ENCODE measurements at places on chromosomes 7 and 10. TPM values are rescaled to one million over a fixed set of nuclear protein-coding genes. Genes with fewer than 3 reads are reported as not detected.
A peak's percentile ranks its signal among the peaks of the same experiment; 100 is the strongest.

The IKZF1 gene
- 50.2 TPM for total RNA-seq

The FXYD4 gene
- total RNA-seq = 1.0 TPM

The DDX21 gene
- total RNA-seq = 36.8 TPM

The SKAP2 gene
- total RNA-seq = 61.0 TPM

The AKR1C4 gene
- total RNA-seq = not detected

The GATA3 gene
- 2.5 TPM for total RNA-seq

The PRPS1L1 gene
- not detected for total RNA-seq

The EBLN1 gene
- not detected for total RNA-seq

The ITGB8 gene
- 14.2 TPM for total RNA-seq

The HTRA1 gene
- total RNA-seq = 124 TPM

The PKD1L1 gene
- total RNA-seq = 0.52 TPM

GRCh38 chr10:124691002-124691401 is 53.2 kb downstream of the FAM53B start:
- no peak for DNase-seq

DNA sequence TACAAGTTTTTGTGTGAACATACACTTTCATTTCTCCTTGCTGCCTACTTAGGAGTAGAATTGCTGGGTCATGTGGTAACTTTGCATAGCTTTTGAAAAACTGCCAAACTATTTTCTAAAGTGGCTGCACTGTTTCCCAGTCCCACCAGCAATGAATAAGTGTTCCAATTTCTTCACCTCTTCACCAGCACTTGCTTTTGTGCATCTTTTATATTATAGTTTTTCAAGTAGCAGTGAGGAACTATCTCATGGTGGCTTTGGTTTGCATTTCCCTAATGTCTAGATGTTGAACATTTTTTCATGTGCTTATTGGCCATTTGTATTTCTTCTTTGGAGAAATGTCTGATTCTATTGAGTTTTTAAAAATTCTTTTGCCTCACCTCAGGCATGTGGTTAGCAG is 229.9 kb upstream of the TCF7L2 start:
- DNase-seq = no peak

- no peak for DNase-seq
These were observed 803 bp downstream of the RAPGEF5 start for GRCh38 chr7:22356010-22356691.

DNA sequence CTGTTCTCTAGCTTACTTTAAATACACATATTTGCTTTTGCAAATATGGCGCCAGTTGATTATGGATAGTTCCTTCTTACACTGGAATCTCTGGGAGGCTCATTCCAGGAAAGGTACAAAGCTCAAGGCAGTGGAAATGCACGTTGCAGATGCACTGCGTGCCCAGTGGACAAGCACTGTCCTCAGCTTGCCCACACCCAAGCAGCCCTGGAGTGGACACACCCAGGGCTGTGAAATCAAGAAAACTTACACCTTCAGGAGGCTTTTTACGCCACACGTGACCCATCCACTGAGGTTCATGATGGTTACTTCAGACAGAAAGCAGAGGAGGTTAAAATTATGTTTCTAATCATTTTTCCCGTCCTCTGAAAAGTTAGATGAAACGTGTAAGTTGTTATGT is 248.5 kb downstream of the VTI1A start:
- no peak for DNase-seq

- DNase-seq = peak; percentile 14
These were observed 102.0 kb upstream of the GLI3 start for GRCh38 chr7:42338916-42339540.

- no peak for DNase-seq
These were observed 28.2 kb upstream of the ZNF32 start for GRCh38 chr10:43676901-43677300.

DNA sequence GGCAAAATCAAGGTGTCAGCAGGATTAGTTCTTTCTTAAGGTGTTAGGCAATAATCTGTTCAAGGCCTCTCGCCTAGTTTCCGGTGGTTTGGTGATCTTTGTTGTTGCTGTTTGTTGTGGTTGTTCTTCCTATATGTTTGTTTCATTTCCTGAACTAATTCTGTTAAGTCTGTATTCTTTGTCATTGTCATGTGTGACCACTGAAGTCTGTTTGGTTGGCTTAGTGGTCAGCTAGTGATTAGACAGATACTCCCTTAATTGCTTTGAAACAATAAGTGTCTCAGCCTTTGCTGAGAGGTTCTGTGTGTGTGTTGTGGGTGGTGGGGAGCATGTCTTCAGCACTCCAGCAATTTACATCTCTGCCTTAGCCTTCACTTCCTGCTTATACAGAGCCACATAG is 46.0 kb downstream of the ABCC2 start:
- DNase-seq = no peak

DNA sequence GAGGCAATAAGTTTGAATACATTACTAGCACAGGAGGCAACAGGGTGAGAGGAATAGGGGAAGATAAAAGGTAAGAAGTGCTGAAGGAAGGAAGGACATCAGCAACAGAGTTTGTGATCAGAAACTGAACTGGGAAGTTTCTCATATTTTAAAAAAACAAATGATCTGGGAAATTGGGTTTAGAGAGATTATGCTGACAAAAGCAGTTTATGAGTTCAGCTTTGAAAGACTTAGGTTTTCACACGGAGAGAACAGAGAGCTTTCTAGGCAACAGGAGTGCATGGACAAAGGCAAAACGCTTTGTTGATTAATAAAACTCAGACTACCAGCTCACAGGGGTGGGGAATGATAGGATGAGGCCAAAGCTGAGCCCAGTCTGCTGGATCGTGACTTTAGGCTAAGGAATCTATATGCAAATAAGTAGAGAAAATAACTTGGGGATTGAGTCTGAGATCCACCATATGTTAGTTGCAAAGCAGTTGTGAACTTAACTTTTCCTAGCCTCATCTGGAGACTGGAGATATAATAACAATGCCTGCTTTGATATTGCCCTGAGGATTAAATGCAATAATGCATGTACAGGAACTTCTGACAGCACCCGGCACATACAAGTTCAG is 4.2 kb downstream of the OSBPL3 start:
- DNase-seq = no peak

DNA sequence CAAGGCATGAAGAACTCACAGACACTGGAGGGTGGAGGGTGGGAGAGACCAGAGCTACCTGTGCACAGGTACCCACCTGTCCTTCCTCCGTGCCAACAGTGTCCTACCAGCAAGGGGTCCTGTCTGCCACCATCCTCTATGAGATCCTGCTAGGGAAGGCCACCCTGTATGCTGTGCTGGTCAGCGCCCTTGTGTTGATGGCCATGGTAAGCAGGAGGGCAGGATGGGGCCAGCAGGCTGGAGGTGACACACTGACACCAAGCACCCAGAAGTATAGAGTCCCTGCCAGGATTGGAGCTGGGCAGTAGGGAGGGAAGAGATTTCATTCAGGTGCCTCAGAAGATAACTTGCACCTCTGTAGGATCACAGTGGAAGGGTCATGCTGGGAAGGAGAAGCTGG is 21.8 kb downstream of the PRSS2 start:
- DNase-seq = no peak

DNA sequence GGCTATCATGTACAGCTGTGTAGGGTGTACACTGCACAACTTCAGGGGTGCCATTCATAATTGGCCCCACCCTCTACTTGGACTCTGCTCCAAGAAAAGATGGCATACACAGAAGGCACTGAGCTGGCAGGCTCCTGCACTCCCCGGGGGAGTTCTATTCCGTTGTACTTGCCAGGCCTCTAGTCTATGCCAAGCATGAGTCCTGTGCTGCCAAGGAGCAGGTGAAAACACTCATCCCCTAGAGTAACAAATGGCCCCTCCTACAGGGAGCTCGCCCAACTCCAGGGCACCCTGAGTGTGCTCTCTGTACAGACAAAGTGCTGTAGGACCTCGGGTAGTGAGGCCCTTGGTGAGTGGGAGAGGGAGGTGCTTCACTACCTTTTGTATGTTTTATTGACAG is 127.2 kb downstream of the SLIT1 start:
- DNase-seq = peak; percentile 46

- no peak for DNase-seq
These were observed 215.2 kb upstream of the MKLN1 start for GRCh38 chr7:131112431-131112830.

- DNase-seq = no peak
These were observed 8.2 kb downstream of the TWIST1 start for GRCh38 chr7:19109000-19109946.

DNA sequence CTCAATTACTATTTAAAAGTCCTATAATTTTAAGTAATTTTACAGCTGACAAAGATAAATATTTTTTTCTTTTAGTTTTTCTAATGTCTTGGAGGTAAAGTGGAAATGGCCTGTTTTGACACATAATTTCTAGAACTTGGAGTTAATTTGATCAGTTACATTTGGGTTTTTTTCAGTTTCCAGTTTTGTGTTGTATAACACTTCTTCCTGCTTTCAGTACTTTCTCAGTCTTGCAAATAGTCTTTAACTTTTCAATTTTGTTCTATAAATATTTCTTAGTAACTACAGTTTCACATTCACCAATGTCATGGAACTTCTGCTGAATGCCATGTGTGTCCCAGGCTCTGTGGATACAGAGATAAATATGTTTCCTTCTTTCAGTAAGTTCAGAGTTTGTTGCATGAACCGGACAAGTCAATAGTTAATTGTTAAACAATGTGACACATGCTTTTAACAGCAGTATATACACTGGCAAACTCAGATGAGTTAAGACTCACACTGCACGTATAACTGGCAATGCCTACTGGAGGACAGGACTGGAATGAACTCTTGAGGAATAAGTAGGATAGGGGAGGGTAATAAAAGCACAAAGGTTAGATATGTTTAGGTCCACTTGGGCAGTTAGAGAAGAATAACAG is 4.6 kb downstream of the SHOC2 start:
- no peak for DNase-seq

- no peak for DNase-seq
These were observed 28.5 kb upstream of the TOMM7 start for GRCh38 chr7:22851145-22851544.

All from left lung (tissue), 14 donors.